ENCODE measurements at places on chromosomes 5 and 9. TPM values are rescaled to one million over a fixed set of nuclear protein-coding genes. Genes with fewer than 3 reads are reported as not detected.

NR2F1 gene
- total RNA-seq: 2.9 TPM

ZNF484 gene
- total RNA-seq: 11.7 TPM

HAVCR2 gene
- total RNA-seq: not detected

SLC4A9 gene
- not detected for total RNA-seq

LOX gene
- 8.3 TPM for total RNA-seq

RNF180 gene
- total RNA-seq: 5.3 TPM

NUTM2F gene
- not detected for total RNA-seq

IFNA13 gene
- total RNA-seq: not detected

MYO10 gene
- total RNA-seq: 162 TPM

TLX3 gene
- not detected for total RNA-seq

CARD19 gene
- 40.3 TPM for total RNA-seq

GLIPR2 gene
- total RNA-seq: 23.3 TPM

FOXD4L6 gene
- not detected for total RNA-seq

C5orf34 gene
- total RNA-seq: 6.5 TPM

SPINK7 gene
- not detected for total RNA-seq

ALDH7A1 gene
- 29.2 TPM for total RNA-seq

TMEM215 gene
- under 0.01 TPM for total RNA-seq

RNF145 gene
- total RNA-seq: 99.8 TPM

GPX3 gene
- not detected for total RNA-seq

ALDOB gene
- total RNA-seq: not detected

PCDHGA10 gene
- total RNA-seq: 4.6 TPM

SEMA6A gene
- 74.6 TPM for total RNA-seq

NOXA1 gene
- 0.69 TPM for total RNA-seq

NR3C1 gene
- total RNA-seq: 18.0 TPM

SLC25A2 gene
- total RNA-seq: under 0.01 TPM
